Activated CD8-positive, alpha-beta memory T cell treated with anti-CD3 and anti-CD28 coated beads for 48 hours (primary cell): ENCODE measurements at places on chromosomes 12 and 14.

GRCh38 chr14:69522026-69522425 lies 37.5 kb downstream of the PLEKHD1 start:
- no peak for DNase-seq

- DNase-seq = no peak
These were observed 175.0 kb upstream of the NPAS3 start for GRCh38 chr14:32763673-32764072.

DNA sequence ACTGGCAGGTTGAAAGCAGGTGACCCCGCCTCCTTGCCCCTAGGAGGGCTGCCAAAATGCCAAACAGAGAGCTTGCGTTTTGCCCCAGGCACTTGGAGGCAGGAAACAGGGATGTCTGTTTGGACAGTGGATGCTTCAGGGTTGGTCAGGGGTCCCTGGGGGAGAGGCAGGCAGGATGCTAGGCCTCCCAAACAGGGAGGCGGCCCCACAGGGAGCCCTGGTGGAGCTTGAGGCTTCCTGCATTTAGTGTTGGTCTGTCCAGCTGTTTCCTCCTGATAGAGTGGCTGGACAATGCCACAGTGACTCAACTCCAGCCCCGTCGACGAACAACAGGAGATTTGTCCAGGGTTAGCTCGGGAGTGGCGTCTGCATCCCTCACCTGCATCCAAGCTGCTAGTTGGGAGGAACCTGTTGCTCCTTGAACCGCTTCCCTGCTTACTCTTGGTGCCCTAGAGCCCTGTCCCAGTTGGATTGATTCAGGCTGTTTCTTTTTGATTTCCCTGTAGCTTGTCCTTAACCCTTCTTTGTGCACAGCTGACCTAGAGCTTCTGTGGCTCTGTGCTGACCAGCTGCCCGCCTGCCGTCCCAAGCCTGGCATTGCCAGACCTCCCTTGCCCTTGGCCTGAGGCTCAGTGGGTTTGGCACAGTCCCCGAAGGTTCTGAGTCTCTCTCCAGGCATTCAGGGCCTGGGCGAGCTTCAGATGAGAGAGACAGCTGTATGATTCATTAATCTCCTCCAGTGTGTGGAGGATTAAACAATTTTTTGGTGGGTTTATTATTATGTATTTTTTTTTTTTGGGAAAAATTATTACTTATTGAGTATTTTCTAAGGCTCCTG lies 45.9 kb downstream of the TSPAN9 start:
- DNase-seq = no peak

DNA sequence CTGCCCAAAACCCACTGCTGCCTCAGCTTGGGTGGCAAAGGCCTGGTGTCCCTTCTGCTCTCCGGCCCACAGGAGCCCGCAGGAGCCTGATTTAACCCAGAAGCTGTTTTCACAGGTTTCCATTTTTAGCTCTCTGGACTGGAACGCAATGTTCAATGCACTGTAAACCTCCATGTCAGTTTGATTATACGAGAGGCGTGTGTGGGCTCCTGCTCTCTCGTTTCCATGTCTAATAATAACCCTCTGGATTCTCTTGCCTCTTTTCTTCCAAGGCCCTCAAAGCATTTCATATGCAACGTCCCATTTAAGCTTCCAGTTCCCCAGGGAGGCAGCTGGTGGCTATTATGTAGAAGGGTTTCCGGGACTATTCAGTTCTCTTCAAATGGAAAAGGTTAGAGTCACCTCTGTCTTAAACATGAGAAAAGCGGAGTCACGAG lies 161.1 kb downstream of the SUDS3 start:
- DNase-seq = no peak

GRCh38 chr12:55933799-55934742 lies 3.1 kb downstream of the DGKA start:
- no peak for DNase-seq

- no peak for DNase-seq
These were observed 358.7 kb downstream of the RAD51B start for GRCh38 chr14:68178282-68178681.

DNA sequence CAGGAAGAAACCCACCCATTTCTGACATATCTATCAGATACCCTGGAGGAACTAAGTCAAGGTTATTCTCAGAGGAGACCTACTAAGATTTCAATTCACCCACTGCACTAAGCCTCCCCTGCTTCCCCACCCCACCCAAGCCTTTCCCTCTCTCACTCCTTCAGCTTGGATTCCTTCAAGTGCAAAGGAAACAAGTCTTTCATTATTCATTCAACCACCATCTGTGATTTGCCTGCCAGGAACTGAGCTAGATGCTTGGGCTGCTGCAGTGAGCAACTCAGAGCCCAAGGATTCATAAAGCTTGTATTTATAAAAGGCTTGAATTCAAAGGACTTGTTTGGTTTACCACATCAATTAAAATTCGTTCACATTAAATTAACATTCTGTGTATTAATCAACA lies 161.3 kb downstream of the GXYLT1 start:
- DNase-seq = no peak

- no peak for DNase-seq
These were observed 120.6 kb upstream of the CDKN3 start for GRCh38 chr14:54275997-54276725.

DNA sequence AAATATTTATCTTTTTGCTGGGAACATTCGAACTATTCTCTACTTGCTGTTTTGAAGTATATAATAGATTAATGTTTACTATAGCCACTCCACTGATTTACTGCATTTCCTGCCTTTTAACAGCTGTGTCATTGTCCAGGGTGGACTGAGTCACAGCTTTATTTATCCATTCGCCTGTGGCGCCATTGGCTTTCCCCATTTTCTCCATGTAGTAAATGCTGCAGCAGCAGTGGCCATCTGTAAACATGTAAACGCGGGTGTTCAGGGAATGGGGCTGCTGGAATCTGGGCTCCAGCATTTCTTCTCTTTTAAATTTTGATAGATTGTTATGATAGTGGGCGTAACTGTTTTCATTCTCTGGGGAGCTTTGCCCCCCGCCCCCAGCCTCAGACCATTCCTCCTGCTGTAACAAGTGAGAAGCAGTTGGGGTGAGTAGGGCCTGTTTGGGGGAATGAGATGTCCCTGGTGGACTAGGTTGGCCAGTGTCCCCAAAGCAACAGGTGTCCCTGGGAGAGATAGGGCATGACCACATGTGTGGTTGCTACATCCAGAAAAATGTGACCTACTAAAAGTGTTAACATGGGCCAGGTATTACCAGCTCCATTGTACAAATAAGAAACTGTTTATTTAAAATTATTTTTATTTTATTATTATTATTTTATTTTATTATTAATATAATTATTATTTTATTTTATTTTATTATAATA lies 32.9 kb downstream of the RIN3 start:
- no peak for DNase-seq

GRCh38 chr14:53011053-53011462 lies 60.2 kb upstream of the FERMT2 start:
- no peak for DNase-seq

GRCh38 chr12:88450136-88450535 lies 130.1 kb downstream of the KITLG start:
- no peak for DNase-seq

DNA sequence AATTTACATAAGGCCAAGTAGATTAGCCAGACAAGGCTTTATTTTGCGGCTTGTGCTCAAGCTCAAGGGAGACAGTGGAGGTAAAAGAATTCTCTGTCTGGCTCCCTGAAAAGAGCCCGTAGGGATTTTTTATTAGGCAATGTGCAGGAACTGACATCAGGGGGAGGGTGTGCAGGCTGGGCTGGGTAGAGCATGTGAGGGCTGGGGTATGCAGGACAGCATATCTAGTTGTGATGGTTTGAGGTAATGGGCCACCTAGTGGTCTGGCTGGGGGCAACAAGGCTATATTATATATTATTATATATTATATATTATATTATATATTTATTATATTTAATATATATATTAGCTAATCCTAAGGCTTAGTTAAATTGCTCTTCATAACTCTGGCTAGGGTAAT lies 102.1 kb downstream of the TMEM117 start:
- no peak for DNase-seq

GRCh38 chr12:5168148-5168547 lies 124.5 kb downstream of the KCNA5 start:
- no peak for DNase-seq

- DNase-seq = no peak
These were observed 40.4 kb downstream of the SFSWAP start for GRCh38 chr12:131751335-131751734.

- no peak for DNase-seq
These were observed 507 bp upstream of the CD9 start for GRCh38 chr12:6199531-6200255.

GRCh38 chr12:109999983-110000505 lies 814 bp downstream of the ANKRD13A start:
- no peak for DNase-seq

DNA sequence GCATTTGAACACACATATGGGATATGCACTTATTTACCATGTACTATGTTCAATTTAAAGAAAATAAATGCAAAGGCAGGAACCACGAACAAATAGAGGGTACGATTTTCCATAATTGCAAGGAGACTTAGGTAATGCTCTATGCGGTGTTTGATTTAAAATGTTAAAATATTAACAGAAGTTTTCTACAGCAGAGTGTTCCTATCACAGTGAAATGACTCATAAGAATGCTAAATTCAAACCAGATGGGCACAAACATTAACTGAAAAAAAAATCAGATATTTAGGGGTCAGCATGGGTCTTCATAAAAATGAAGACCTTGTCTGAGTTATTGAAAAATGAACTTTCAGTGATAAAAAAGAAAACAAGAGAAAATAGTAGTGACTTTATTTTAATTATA lies 65.4 kb downstream of the LLPH start:
- no peak for DNase-seq

DNA sequence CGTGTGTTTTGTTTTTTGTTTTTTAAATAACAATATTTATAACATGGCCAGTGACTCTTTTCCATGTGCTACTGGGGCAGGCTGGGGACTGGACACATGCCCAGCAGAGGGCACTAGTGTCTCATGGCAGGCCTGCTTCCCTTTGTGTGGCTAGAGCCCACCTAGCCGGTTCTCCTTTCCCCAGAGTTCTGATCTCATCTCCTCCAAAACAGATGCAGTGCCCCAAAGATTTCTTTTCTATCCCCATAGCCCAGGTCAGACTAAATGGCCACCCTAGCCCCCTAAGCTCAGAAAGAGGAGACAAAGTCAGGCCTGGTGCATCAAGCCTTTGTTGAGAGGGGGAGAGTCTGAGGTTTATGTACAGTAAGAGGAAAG lies 21.2 kb downstream of the PRPF40B start:
- DNase-seq = peak; percentile 58

DNA sequence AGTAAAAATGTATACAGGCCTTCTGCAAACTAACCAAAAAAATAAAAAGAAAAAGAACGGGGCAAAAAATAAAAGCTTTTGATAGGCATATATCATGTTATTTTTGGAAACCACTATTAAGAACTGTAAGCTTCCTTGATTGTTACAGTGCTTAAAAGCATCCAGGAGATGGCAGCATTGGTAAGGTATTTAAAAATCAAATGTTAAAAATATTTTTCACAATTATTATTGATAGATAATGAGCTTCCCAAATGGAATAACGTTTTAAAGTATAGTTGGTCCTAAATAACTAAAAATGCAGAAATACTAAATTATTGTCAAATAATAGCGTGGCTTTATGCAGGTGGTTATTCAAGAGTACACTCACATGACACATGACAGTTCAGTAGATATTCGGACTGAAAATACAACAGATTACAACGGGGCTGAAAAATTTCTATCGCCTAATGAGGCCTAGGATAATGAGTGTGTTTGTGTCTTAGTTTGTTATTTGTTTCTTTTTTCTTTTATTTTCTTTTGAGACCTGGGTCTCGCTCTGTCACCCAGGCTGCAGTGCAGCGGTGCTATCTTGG lies 127.2 kb upstream of the ATF7IP start:
- no peak for DNase-seq
